Activated naive CD4-positive, alpha-beta T cell (primary cell): ENCODE measurements at places on chromosomes 16 and 17.

DNA sequence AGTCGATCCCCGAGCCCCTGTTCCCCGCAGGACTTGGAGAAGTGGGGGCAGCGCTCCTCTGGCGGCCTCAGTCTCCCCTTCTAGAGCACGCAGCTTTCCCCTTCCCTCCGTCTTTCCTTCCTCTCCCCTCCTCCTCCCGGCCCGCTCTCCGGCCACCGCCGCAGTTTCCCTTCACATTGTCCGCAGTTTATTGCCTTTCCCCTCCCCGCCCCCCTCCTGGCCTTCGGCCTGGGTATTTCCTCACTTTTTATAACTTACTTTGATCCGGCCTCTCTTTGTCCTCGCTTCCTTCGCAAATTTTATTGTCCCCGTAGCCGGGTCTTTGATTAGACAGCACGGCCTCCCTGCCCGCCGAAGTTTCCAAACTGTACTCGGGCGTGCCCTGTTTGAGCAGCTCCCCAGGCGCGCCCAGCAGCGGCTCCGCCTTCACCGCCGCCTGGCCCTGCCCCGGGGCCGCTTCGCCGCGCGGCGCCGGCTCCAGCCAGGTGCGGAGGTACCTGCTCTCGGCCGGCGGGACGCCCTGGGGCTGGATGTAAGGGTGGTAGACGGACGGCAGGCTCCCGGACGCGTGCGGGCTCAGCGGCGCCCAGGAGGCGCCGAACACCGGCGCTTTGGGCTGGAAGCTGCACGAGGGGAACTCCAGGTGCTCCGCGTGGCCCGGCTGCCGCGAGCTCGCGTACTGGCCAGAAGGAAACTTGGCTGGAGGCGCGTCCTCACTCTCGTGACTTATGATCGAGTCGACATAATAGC, 488 bp downstream of the HOXB9 start:
- no peak for DNase-seq

- no peak for DNase-seq
These were observed 89.9 kb downstream of the C16orf78 start for GRCh38 chr16:49463529-49463928.

GRCh38 chr16:681746-682427, 1.7 kb downstream of the STUB1 start:
- no peak for DNase-seq

GRCh38 chr17:69500911-69501429, 86.5 kb downstream of the MAP2K6 start:
- no peak for DNase-seq

DNA sequence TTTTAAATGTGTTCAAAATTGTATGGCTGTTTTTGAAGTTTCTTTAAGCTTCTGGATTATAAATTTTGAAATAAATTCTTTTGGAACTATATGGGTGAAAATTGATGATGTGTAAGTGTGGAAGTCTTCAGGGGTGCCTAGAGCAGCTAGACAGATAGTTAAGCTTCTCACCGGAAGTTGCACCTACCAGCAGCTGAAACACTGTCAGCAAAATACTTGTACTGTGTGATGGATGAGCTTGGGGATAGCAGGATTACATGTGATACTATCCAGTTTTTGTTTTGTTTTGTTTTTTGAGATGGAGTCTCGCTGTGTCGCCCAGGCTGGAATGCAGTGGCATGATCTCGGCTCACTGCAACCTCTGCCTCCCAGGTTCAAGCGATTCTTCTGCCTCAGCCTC, 19.7 kb downstream of the RBL2 start:
- DNase-seq = no peak

GRCh38 chr16:46830417-46830901, 521 bp downstream of the C16orf87 start:
- peak; percentile 23 for DNase-seq

DNA sequence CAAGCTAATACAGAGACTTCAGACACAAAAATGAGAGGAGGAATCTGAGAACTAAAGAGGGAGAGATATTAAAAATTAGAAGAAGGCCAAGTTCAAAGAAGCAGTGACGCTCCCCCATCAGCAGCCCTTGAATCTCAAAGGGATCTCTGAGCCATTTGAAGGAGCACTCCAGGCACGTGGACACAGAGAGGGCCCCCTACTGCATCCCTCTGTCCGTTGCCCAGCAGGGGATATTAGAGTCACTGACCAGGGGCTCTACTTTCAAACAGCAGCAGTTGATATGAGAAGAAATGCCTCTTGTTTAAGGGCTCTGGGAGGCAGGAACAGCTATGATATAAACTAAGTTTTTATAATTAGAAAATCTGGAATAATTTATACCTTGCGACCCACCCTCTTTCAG, 479.0 kb upstream of the SALL1 start:
- DNase-seq = no peak

GRCh38 chr17:64679710-64680216, 17.7 kb upstream of the SMURF2 start:
- DNase-seq = no peak

DNA sequence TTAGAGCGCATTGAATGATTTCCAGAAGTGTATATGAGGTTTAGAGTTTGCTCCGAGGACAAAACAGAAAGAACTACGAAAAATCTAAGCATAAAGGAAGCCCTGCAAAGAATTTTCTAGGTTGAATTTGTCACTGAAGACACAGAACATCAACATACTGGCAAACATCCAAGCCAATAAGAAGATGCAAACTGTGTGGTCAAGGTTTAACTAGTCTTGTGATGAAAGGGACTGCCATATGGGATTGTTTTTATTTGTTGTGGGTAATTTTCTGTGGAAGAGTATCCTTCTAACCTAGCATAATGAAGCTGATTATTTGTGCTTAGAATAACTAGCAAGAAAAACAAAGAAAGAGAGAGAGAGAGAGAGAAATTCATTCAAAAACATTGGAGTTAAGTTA, 492.0 kb upstream of the ERCC4 start:
- no peak for DNase-seq

- DNase-seq = no peak
These were observed at the start of gene PPL for GRCh38 chr16:4936991-4937781. TSS of gene PPL (minus strand) at chr16:4937148. CDS start at chr16:4937045, 103 bp downstream.

DNA sequence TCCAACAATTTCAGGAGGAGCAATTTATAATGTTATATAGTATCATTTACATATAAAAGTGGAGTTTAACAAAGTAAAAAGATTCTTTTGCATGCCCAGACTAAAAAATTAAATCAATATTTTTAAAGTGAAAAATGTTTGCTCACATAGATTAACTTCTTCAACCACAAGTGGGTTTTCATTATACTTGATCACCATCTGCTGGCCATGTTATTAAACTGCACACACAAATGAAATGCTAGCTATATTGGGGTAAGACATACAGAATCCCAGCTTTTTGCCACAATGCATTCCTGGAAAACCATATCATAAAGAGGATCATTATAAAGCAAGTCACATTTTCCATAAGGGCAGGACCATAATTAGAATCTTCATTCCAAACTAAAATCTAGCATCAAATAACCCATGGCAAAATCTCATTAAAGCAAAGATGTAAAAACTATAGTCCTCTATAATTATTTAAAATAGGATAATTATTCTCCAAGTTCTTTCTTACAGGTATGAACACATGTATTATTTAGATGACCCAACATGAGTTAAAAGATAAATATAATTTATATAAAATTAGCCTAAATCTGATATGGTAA, 26.3 kb downstream of the CEP112 start:
- no peak for DNase-seq

GRCh38 chr17:78341559-78342448, 18.1 kb downstream of the SOCS3 start:
- DNase-seq = no peak

DNA sequence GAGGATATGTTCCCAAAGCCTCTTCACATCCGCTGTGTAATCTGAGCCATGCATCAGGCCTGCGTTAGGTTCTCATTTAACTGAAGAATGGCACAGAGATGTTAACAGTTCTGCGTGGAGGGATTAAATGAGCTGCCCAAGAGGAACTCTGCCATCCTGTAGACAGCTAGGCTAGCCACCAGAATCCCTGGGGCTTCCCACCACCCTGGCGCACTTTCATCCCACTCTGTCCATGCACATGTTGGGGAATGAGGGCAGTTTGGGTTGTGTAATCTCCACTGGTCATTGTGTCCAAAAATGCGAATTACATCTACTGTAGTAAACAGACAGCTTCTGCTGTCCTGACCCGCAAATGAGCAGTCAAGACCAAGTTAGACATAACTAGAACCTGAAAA, 1.0 kb upstream of the GLG1 start:
- no peak for DNase-seq

DNA sequence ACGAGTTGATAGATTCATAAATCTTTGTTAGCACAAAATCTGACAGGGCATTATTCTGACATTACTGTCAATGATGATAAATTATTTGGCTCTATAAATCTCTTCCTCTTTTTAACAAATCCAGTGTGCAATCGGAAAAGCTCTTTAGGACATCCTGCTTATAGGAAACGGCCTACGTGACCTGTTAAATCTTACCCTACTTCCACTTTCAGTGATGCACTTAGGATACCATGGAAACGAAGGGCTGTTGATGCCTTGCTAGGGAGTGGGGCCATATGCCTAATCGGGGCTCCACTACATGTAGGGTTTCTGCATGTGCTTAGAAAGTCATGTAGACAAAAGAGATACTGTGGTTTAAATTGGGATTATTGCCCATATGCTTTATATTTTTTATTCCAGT, 27.2 kb downstream of the ZNF594 start:
- no peak for DNase-seq

GRCh38 chr17:59893676-59894100, 767 bp downstream of the RPS6KB1 start:
- DNase-seq = no peak

- DNase-seq = no peak
These were observed 81.4 kb downstream of the SLC39A11 start for GRCh38 chr17:73011016-73011486.

GRCh38 chr17:18224387-18225120, 881 bp upstream of the LLGL1 start:
- DNase-seq = no peak

DNA sequence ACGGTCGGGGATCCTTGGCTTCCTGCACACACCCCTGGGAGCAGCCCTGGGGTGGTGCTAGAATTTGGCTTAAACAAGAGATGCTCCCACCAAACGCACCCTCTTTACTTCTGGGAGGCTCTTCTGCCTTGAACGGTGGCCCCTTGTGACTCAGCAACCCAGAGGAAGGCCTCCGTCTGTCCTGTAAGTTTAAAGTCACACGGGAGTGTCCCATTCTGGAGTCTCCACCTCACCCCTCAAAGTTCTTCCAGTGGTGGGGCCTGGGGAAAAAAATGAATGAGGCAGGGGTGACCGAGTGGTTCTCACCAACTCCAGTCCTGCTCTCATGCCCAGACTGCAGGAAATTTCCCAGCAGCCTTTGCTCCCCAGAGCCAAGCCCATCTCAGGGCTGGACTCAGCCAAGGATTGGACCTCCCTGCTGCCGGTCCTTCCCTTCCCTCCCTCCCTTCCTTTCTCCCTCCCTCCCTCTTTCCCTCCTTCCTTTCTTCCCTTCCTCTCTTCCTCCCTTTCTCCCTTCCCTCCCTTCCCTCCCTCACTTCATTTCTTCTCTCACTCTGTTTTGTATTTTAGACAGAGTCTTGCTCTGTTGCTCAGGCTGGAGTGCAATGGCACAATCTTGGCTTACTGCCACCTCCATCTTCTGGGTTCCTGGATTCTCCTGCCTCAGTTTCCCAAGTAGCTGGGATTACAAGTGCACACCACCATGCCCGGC, 11.4 kb downstream of the ITGAD start:
- no peak for DNase-seq

- no peak for DNase-seq
These were observed 398.5 kb downstream of the HAPSTR1 start for GRCh38 chr16:9489835-9490467.

DNA sequence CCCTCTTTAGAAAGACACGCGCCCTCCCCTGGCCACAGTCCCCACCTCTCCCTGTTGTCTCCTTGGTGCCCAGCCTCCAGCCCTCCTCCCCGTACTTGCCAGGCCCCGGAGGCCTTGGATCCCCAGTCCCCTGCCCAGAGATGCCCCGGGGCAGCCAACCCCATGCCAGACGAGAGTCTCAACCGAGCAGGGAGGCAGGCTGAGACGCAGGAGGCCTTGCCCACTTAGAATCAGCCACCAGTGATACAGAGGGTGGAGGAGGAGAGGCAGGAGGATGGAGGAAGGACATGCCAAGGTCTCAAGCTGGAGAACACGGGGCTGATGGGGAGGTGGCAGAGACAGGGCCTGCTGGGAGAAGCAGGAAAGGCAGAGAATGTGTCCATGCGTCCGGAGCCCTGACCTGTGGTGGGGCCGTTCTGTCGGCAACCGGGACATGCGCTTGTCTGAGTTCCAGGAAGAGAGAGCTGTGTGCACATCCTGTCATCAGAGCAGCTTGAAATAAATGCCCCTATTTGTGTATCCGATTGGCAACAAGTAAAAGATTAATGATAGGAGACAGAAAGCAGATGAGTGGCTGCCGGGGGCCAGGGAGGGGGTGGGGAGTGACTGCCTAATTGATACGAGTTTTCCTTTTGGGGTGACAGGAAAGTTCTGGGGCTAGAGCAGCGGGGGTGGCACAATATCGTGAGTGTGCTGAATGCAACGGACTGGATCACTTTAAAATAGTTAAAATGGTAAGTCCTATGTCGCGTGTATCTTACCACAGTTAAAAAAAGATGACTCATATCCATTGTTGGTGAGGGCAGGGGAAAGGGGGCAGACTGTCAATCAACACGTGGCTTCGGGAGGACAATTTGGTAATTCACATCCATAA, 44.7 kb upstream of the MEAK7 start:
- DNase-seq = no peak

DNA sequence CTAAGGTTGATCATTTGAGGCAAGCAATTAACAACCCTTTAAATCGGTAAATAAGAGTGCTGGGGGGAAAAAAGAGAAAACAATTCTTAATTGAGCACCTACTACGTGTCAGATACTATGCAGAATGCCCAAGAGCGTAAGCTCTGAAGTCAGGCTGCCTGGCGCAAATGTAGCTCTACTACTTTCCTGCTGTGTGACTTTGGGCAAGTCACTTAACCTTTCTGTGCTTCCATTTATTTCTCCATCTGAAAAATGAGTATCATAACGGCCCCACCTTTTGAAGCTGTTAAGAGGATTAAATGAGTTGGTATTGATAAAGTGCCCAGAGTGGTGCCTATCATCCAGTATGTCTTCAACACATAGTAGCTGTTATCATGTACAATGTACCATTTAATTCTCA, 102.0 kb downstream of the CACNG3 start:
- no peak for DNase-seq

- DNase-seq = peak; percentile 23
These were observed 40.5 kb upstream of the ATP2A3 start for GRCh38 chr17:4004517-4005295.

- DNase-seq = no peak
These were observed 161.2 kb upstream of the IRX3 start for GRCh38 chr16:54447576-54448440.

DNA sequence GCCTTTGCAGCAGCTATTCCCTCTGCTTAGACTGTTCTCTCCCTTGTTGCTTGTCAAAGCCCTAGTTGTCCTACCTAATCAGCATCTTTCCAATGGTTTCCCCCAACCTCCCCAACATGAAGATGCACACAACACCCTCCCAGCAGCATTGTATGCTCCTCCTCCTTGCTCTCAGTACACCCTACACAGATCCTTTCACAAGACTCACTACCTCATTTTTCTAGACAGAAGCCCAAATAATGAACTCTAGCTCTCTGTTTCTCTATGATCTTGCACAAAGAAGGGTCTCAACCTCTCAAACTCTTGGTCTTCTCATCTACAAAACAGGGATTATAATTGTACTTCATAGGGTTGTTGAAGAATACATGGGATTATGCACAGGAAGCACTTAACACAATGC, 19.4 kb downstream of the PSME3IP1 start:
- DNase-seq = no peak
